ENCODE measurements at places on chromosomes 2 and 18.

DNA sequence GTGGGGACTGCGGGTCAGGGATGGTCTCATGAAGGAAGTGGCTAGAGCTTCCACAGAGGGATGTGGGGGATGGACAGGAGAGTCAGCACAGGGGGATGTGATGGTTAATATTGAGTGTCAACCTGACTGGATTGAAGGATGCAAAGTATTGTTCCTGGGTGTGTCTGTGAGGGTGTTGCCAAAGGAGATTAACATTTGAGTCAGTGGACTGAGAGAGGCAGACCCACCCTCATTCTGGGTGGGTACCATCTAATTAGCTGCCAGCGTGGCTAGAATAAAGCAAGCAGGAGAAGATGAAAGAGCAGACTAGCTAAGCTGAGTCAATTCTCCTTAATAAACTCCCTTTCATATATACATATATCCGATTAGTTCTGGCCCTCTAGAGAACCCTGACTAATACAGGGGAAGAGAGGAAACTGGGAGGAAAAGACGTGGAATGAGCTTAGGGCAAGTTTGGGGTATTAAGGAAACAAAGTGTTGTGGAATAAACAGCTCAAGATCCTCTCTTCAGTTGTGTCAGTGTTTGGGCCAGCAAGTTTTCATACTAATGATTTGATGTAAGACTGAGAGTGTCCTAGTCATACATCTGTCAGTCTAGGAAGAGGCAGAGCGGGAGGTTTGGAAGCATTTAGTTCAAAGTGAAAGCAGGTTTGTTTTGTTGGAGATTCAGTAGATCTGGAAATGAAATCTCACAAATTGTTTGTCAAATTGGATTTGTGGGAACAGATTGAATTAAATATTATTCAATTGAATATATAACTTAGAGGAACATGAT lies 135.2 kb upstream of the NT5C1B start:
- no peak for DNase-seq

GRCh38 chr18:54255141-54255540 lies 14.2 kb upstream of the POLI start:
- DNase-seq = no peak

DNA sequence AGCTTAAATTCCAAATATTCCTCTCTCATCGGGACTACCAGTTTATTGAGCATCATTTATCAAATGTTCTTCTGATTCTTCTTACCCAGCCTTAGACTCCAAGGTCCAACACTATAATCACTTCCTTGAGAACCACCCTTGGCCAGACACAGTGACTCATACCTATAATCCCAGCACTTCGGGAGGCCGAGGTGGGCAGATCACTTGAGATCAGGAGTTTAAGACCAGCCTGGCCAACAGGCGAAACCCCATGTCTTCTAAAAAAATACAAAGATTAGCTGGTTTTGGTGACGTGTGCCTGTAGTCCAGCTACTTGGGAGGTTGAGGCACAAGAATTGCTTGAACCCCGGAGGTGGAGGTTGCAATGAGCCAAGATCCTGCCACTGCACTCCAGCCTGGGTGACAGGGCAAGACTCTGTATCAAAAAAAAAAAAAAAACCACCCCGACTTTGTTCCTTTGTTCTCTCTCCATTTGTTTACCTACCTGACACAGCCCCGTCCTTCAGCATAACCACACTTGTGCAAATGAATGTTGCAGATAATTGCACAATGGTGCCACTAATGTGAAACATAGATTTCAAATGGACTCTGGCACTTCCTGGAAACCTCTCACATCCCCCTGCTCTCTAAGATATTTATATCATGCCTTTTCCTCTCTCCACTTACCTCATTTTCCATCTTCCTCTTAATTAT lies 38.9 kb upstream of the LPIN2 start:
- no peak for DNase-seq

GRCh38 chr2:9240745-9241144 lies 34.1 kb downstream of the ASAP2 start:
- no peak for DNase-seq

- peak; percentile 72 for DNase-seq
Measured at GRCh38 chr2:171574149-171574795, 52.0 kb downstream of the CYBRD1 start.

DNA sequence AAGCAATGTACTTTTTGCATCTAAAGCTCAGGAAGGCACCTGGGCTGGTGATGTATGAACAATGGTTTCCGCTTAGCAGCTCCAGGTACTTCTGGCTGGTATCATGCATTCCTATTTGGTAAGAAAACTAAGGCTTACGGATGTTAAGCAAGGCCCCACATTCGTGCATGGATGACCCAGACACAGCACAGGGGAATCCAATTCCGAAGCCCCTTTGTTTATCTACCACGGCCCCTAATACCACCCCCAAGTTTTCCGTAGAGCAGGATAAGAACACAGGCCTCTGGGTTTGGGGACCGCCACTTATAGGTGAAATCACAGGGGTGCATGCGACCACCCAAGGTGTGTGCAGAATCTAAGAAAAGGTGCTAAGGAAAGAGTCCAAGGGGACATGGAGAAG lies 192.1 kb upstream of the ID2 start:
- no peak for DNase-seq

- no peak for DNase-seq
Measured at GRCh38 chr2:112182581-112183034, 44.4 kb downstream of the FBLN7 start.

GRCh38 chr2:132392221-132392620 lies 24.4 kb upstream of the GPR39 start:
- DNase-seq = no peak

- DNase-seq = no peak
Measured at GRCh38 chr18:79245517-79246001, 150.2 kb upstream of the NFATC1 start.

DNA sequence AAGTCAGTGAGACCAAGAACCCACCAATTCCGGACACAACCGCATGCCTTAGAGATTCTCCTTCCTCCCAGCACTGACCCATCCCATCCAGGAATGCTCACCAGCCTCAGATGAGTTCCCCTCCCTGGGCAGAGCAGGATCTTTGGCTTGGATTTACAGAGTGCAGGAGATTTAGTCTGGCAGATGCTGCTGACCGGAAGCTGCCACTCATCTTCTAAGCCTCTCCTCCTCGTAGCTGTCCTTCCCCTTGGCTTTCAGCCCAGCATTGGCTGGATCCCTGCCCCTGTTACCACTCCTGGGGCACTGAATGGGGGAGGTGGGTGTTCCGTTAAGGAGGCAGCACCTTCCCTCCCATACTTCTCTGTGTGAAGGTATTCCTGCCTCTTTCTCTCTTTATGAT lies 53.2 kb downstream of the VWA3B start:
- DNase-seq = no peak

- peak; percentile 72 for DNase-seq
Measured at GRCh38 chr2:138395565-138396306, 105.8 kb upstream of the SPOPL start.

DNA sequence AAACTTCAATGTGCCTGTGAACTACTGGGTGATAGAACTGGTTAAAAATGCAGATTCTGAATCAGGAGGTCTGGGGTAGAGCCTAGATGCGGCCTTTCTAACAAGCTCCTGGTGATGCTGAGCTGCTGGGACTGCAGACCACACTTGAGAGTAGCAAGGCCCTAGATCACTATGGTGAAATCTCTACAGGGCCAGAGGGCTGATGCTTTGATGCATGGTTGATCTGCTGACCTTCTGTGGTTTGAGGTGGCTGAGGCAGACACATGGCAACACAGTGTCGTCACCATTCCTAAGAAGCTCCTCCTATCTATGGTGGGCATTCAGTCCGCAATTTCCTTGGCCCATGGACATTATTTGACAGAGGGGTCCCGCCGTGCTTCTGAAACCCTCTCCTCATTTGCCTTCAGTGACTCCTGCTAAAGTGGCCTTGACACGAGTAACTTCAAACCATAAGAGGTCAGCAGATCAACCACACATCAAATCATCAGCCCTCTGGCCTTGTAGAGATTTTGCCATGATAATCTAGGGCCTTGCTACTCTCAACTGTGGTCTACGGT lies 19.8 kb downstream of the CCDC68 start:
- DNase-seq = no peak

GRCh38 chr2:241808051-241808720 lies 807 bp upstream of the NEU4 start:
- DNase-seq = no peak
